A549 treated with ZK216348 at 1 μM for 4 hours (cell line): ENCODE measurements at places on chromosomes 3 and 15. TPM values are rescaled to one million over a fixed set of nuclear protein-coding genes. Genes with fewer than 3 reads are reported as not detected.

The LMAN1L gene
- not detected in 5 replicates for total RNA-seq

The MAPKBP1 gene
- 2.9 to 5.3 TPM (median 4.3 TPM) in 5 replicates for total RNA-seq

The PIK3CB gene
- 14.4 to 20.9 TPM (median 17.4 TPM) in 5 replicates for total RNA-seq

The GREM1 gene
- 5.8 to 14.1 TPM (median 7.6 TPM) in 5 replicates for total RNA-seq

The THBS1 gene
- total RNA-seq: 33.6 to 57.1 TPM (median 44.2 TPM) in 5 replicates

The CPNE9 gene
- total RNA-seq: 0.14 to 0.30 TPM (median 0.21 TPM) in 3 of 5 replicates, not detected in the others

The HIGD2B gene
- not detected in 5 replicates for total RNA-seq

The HCN4 gene
- total RNA-seq: 0.15 to 0.40 TPM (median 0.32 TPM) in 5 replicates

The C15orf62 gene
- total RNA-seq: 0.06 to 0.16 TPM (median 0.10 TPM) in 4 of 5 replicates, not detected in the other

The CCR9 gene
- total RNA-seq: not detected in 5 replicates

The GCNT3 gene
- total RNA-seq: 125 to 192 TPM (median 156 TPM) in 5 replicates

The PLSCR5 gene
- total RNA-seq: not detected in 5 replicates

The TMEM202 gene
- not detected in 5 replicates for total RNA-seq

The HRG gene
- not detected in 5 replicates for total RNA-seq

The CORO2B gene
- total RNA-seq: 2.4 to 3.9 TPM (median 3.1 TPM) in 5 replicates

The ADCY5 gene
- 0.23 to 0.45 TPM (median 0.32 TPM) in 5 replicates for total RNA-seq

The XCR1 gene
- not detected in 5 replicates for total RNA-seq

The BFSP2 gene
- total RNA-seq: not detected in 5 replicates

The ANKUB1 gene
- not detected in 5 replicates for total RNA-seq

The CD86 gene
- total RNA-seq: not detected in 5 replicates

The SERINC4 gene
- 0.11 TPM in 1 of 5 replicates, not detected in the others for total RNA-seq

The CLDN18 gene
- total RNA-seq: not detected in 5 replicates

The GPR62 gene
- total RNA-seq: not detected in 5 replicates

The DNASE1L3 gene
- total RNA-seq: not detected in 5 replicates

The PLCD1 gene
- total RNA-seq: 3.1 to 5.1 TPM (median 3.3 TPM) in 5 replicates

The TRIM42 gene
- not detected in 5 replicates for total RNA-seq

The FGF12 gene
- total RNA-seq: 0.40 to 0.99 TPM (median 0.76 TPM) in 5 replicates

The ADAMTSL3 gene
- total RNA-seq: 0.11 to 1.1 TPM (median 0.33 TPM) in 5 replicates

The OR5K1 gene
- not detected in 5 replicates for total RNA-seq

The WDR53 gene
- 9.6 to 11.7 TPM (median 10.2 TPM) in 5 replicates for total RNA-seq

The PEX11A gene
- 6.8 to 8.1 TPM (median 8.0 TPM) in 5 replicates for total RNA-seq

The GP9 gene
- not detected in 5 replicates for total RNA-seq

The ADAMTS9 gene
- 0.71 to 0.90 TPM (median 0.82 TPM) in 5 replicates for total RNA-seq

The PPARG gene
- 34.3 to 43.0 TPM (median 40.4 TPM) in 5 replicates for total RNA-seq

The ARHGAP31 gene
- total RNA-seq: 0.81 to 1.7 TPM (median 1.2 TPM) in 5 replicates

The CYP1A2 gene
- not detected in 5 replicates for total RNA-seq

The GRAMD2A gene
- not detected in 5 replicates for total RNA-seq

The CACNA2D3 gene
- total RNA-seq: 0.04 to 0.29 TPM (median 0.07 TPM) in 3 of 5 replicates, not detected in the others

The SCN5A gene
- total RNA-seq: 0.54 to 1.9 TPM (median 0.88 TPM) in 5 replicates

The TICRR gene
- total RNA-seq: 10.0 to 14.1 TPM (median 13.3 TPM) in 5 replicates

The UCN2 gene
- total RNA-seq: 4.6 to 11.7 TPM (median 8.9 TPM) in 5 replicates

The SLC12A1 gene
- total RNA-seq: not detected in 5 replicates

The OR5H1 gene
- total RNA-seq: not detected in 5 replicates
